Cerebellum (tissue), 4 donors: ENCODE measurements at places on chromosomes 7 and 10.
A peak's percentile ranks its signal among the peaks of the same experiment; 100 is the strongest.

DNA sequence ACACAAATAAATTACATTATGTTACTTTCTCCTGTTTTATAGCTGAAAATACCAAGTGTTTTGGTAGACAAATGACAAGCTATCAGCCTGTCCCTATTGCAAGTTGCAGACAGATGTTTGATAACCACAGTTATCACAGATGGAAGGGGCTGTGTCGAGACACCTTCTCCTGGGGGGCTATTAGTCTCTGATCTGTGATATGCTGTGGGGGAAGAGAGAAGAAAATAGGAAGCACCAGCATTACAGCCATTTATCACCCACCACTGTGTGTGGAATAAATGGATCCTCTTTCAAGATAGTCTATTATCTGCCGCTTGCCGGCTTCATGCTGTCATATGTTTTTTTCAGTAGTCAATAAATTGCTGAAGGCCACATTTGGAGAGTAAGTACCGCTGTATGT lies 597.2 kb upstream of the ADARB2 start:
- DNase-seq = no peak

DNA sequence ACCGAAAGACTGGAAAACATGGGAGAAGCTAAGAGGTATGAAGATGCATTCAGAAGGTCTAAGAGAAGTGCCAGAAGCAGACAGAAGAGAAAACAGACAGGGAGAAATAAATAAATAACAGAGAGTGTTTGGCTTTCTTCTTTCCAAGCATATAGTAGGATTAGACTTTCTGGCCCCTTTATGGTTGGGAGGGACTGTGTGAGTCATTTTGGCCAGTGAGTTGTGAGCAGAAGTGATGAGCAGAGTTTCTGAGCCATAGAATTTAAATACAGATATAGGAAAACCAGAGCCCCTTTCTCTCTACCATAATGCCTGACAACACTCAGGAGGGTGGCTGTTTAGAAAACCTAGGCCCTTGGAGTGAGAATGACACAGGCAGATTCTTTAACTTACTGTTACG lies 171.0 kb downstream of the PPP1R17 start:
- DNase-seq = no peak

- DNase-seq = no peak
Observed at GRCh38 chr7:127751062-127751461, 99.1 kb downstream of the SND1 start.

DNA sequence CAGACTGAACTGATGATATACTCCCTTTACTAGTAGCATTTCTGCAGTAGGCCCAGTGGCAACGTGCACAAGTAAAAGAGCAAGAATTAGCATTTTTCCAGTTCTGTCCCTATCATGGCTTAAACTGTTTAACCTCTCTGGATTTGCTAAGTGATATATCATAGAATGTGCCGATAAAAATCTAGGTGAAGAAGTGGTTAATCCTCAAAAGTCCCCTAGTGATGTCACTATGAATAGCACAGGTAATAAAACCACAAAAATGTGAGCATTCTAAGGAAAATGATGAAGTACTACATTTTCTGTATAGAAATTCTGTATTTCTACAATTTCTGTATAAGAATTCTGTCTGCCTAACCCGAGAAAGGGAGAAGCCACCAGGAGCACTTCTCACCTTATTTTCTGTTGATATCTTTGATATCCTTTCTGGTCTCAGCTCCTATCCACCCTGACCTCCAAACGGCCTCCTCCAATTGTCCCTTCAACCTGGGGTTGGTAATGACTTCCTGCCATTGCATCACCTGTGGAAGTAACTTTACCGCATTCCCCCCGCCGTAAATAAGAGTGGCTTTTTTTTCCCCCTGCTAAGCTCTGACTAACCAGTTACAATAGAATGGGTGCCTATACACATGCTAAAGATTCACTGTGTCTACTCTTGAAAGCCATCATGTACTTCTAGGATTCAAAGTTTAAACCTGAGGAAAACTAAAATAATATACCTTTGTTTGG lies 155.9 kb upstream of the ASAH2 start:
- DNase-seq = no peak

GRCh38 chr7:143354965-143355364 lies 7.5 kb downstream of the FAM131B start:
- DNase-seq = no peak

GRCh38 chr7:94975336-94975735 lies 67.9 kb downstream of the PPP1R9A start:
- no peak for DNase-seq

GRCh38 chr7:1447551-1448244 lies 11.6 kb downstream of the MICALL2 start:
- no peak for DNase-seq

- DNase-seq = no peak
Observed at GRCh38 chr7:101632641-101633040, 3.5 kb upstream of the MYL10 start.

DNA sequence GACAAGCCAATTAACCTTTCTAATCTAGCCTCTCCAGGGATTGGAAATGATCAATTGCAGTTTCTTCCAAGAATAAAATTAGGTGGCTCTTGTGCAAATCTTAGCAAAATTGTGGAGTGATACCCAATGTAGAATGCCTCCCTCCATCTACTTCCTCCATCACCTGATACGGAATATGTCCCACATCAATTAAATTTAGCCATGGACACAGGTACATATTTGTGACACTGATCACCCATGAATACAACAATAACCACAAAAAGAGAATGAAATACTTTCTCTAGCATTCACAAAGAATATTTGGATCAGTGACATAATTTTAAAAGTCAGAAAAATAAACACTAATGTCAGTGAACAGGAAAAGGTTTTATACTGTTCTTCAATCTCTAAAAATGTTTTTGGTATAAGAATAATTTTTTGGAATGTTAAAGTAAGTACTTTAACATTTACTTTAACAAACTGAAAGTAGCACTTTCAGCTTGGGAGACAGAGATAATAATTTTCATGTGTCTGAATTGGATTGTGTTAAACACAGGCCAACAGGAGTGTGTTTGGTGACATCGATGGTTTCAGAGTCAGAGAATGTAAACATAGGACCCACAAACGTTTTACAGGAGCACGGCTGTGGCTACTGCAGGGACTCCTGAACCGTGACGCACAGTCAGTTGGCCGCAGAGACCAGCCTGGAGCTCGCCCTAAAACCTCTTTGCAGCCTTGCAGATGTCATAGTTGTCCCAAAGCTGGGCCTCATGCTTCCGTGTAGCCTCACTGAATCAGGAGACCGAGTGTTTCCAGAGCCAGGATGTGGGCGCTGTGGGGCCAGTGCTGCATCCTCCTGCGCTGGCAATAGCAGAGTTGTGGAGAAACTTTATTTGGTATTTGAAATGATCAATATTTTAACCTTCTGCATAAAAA lies 7.2 kb downstream of the RBM20 start:
- no peak for DNase-seq

GRCh38 chr10:118977835-118978234 lies 51.7 kb upstream of the NANOS1 start:
- DNase-seq = no peak

GRCh38 chr7:151427705-151428377 lies 12.1 kb downstream of the CRYGN start:
- no peak for DNase-seq

GRCh38 chr7:30280631-30281030 lies 3.8 kb upstream of the ZNRF2 start:
- DNase-seq = no peak

DNA sequence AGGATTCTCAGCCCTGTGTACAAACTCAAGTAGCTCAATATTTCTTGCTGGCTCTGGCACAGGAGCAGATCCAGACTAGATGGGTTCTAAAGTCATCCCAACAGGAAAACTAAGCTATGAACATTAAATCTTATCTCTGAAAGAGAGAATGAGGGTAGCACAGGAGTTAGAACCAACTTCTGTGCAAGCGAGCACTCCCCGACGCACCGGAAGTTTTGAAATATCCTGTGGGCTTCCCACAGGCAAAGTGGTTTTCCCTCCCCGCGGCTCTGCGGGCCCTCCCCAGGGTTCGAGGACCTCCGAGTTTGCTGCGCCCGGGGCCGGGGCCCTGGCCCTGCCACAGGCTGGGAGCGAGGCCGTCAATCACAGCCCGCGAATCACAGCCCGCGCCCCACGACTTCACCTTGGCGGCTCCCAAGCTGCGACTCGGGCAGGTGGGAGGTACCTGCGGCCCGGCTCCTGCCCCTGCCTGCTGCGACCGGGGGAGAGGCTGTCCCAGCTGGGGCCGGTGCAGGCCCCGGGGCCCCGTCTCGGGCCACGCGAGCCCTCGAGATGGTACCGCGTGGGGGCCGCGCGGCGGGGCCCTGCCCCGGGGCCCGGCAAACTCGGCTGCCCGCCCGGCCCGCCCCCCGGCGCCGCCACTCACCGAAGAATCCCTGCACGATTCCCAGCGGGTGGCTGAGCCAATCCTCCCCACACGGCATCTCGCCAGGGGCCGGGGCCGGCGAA lies 598 bp downstream of the MCMBP start:
- peak; percentile 44 for DNase-seq

GRCh38 chr10:101902032-101902819 lies 58.6 kb upstream of the KCNIP2 start:
- DNase-seq = no peak

DNA sequence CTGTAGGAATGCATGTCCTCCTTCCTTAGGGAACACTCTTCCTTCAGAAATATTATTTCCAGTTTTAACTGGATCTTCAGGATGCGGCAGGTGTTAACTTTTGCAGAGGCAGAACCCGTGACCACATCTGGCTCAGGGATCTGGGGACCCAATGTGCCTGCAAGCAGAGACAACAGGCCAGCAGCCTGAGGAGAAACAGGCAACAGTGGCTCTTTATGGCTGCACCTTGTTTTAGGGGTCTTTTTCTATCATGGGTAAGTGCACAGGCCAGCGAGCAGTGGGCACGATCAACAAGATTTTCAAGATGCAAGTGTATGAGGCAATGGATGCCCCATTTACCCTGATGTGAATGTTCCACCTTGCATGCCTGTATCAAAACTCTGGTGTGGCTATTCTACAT lies 497.5 kb upstream of the KLF6 start:
- DNase-seq = no peak

GRCh38 chr10:78849115-78849514 lies 219.7 kb upstream of the ZMIZ1 start:
- no peak for DNase-seq

GRCh38 chr7:123580406-123581161 lies 21.0 kb upstream of the ASB15 start:
- peak; percentile 15 for DNase-seq

DNA sequence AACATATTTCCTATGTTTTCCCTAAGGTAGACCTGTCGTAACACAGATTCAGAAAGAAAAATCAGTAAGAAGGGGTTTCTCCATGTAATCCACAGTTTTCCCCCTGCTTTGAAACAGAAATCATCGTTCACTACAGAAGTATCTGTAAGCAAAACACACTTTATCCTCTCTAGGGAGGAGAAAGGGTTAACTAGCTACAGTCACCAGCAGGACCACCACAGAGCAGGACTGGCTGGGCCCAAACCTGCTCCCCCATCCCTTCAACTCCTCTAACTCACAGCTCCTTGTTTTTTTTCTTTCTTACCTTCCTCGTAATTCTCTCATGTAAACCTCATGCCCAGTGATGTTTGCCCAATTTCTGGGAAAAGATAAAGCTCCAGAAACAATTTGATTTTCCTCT lies 167.7 kb downstream of the RAPGEF5 start:
- no peak for DNase-seq

DNA sequence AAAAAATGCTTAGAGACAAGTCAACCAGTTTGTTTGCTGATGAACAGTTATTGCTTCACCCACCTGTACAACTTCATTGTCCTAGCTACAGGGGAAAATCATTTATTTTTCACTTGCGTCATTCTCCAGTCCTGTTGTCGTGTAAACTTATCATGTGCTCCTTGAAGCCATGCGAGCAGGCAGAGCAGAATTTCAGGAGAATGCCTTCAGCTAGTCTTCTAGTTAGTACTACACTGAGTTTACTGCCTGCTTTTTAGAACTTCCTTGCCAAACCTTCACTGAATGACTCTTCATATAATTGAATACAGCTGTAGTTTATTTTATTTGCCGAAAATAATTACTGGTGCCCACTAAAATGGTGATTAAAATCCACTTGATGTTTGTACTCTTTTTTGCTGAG lies 15.6 kb downstream of the RPA3 start:
- DNase-seq = no peak

DNA sequence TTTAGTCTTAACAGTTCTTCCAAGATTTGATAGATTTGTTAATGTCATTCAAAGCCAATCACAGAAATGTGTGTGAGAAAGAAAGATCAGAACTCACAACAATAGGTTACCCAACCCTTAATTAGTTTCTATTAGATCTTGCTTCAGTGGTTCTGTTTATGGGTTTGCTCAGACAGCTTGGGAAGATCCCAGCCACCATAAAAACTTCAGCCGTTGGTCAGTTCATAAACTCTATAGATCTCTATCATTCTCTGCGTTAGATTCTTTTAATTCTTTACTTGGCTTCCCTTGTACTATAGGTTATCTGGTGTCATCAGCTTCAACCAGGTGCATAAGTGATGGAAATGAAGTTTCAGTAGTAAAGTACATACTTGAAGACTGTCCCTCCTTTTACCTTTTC lies 54.4 kb downstream of the ZNF277 start:
- DNase-seq = no peak

DNA sequence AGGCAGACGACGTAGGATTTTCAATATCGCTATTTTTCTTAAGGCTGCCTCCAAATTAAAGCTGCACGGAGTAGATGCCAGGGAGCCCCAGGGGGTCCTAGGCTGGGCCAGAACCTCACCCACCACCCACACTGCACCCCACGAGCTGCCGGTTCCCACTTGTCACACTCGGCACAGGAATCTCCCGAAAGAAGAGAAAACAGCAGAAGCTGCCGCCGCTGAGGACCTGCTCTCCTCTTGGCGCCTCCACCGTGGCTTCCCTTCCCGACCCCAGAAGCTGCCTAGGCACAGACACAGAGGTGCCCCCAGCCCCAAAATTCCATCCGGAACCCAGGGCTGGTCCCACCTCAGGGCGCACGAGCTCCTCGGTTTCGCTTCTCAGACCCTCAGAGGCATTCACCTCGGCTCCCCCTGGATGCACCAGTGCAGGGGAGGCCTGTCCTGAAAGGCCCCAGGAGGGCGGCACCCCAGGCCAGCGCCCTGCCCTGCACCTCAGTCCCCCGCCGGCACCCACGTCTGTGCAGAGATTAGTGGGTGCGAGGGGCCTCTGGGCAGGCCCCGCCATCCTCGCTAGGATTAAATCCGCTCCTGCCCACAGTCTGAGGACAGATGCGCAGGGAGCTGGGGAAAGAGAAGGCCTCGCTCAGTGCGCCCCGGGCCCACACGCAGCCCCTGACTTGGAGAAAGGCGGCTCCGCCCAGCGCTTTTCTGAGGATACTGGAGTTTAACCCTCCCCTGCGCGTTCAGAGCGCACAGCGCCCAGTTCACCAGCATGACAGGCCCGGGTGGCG lies 99.2 kb downstream of the PTPRN2 start:
- no peak for DNase-seq

DNA sequence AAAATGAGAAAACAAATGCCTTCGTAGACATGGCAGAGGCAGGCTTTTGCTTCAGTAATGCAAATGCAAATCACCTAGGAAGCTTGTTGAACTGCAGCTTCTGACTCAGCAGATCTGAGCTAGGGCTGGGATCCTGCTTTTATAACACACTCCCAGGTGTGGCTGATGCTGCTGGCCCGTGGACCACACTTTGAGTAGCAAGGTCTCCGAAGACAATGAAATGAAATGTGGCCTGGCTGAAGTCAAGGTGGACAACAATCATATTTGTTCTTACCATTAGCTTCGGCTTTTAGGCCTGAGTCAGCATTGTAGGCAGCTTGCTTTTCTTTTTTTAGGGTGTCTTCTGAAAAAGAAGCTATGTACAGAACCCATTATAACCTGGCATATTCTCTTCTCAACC lies 26.3 kb downstream of the COL17A1 start:
- no peak for DNase-seq
